Vein endothelial cell (primary cell): ENCODE measurements at places on chromosomes 5 and 9. TPM values are rescaled to one million over a fixed set of nuclear protein-coding genes. Genes with fewer than 3 reads are reported as not detected.

Gene KCNIP1
- total RNA-seq, result 0.19 and 0.98 TPM in 2 replicates

Gene TRIO
- total RNA-seq, result 229 and 270 TPM in 2 replicates

Gene OGN
- not detected in 2 replicates for total RNA-seq

Gene CER1
- not detected in 2 replicates for total RNA-seq

Gene GRIA1
- total RNA-seq, result 0.33 TPM in 1 of 2 replicates, not detected in the other

Gene NUTM2G
- not detected in 2 replicates for total RNA-seq

Gene RFK
- 43.4 and 51.9 TPM in 2 replicates for total RNA-seq

Gene ARHGEF37
- total RNA-seq, result 11.0 and 16.7 TPM in 2 replicates

Gene NOL8
- total RNA-seq, result 22.5 and 23.8 TPM in 2 replicates

Gene KCTD16
- total RNA-seq, result 0.19 and 1.6 TPM in 2 replicates

Gene SLC38A9
- total RNA-seq, result 34.3 and 36.5 TPM in 2 replicates

Gene PTGS1
- 5.2 and 5.5 TPM in 2 replicates for total RNA-seq

Gene CRB2
- not detected in 2 replicates for total RNA-seq

Gene MYMK
- total RNA-seq, result not detected in 2 replicates

Gene SEMA6A
- total RNA-seq, result 5.4 and 9.5 TPM in 2 replicates

Gene TSC1
- 49.3 and 53.6 TPM in 2 replicates for total RNA-seq

Gene MLANA
- total RNA-seq, result 0.19 TPM in 1 of 2 replicates, not detected in the other

Gene WNT8A
- total RNA-seq, result under 0.01 TPM in 1 of 2 replicates, not detected in the other

Gene AMBP
- not detected in 2 replicates for total RNA-seq

Gene PPP1R26
- 14.4 and 17.0 TPM in 2 replicates for total RNA-seq

Gene OR13C5
- total RNA-seq, result not detected in 2 replicates

Gene SPATA31D4
- not detected in 2 replicates for total RNA-seq

Gene GDNF
- total RNA-seq, result under 0.01 TPM in 1 of 2 replicates, not detected in the other

Gene SMAD5
- total RNA-seq, result 52.6 and 68.3 TPM in 2 replicates

Gene SPATA31E1
- not detected in 2 replicates for total RNA-seq
